ENCODE measurements at places on chromosomes 12 and 14.
A peak's percentile ranks its signal among the peaks of the same experiment; 100 is the strongest.

DNA sequence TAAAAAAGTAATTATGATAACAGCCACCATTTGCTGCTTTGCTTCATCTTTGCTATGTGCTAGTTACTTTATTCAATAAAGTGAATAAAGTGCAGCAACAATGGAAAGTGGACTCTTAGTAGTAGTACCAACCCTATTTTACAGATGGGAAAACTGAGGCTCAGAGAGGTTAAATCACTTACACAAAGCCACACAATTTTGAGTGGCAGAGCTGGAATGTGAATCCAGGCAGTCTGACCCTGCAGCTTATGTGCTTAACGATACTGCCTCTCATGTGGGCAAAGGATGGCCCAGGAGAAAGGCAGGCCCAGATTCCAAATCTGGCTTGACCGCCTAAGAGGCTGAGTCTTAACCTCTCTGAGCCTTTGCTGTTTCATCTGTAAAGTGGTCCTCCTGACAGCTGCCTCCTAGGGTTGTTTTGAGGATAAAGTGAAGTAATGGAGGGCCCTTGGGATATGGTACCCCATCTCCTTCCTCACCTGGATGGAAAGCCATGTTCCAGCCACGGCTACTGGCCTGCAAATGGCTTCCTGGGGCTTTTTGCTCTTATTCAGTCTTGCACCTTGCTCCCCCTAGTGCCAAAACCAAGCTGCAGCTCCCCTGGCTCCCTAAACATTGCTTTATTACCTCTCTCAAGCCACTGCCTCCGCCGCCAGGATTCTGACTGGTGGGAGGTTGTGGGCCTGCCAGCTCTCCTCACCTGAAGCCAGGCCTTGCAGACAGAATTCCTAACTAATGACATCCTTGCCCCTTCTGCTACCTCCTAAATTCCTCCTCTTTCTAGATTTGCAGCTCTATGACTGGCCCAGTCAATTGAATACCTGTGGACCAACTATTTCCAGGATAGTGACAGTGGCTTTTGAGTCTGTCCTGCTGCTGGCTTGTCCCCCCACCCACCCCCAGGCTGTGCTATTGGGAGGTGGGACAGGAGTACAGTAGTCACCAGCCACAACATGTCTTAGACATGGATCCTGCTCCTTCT, 283.3 kb upstream of the PWP1 start:
- peak; percentile 58 for DNase-seq

DNA sequence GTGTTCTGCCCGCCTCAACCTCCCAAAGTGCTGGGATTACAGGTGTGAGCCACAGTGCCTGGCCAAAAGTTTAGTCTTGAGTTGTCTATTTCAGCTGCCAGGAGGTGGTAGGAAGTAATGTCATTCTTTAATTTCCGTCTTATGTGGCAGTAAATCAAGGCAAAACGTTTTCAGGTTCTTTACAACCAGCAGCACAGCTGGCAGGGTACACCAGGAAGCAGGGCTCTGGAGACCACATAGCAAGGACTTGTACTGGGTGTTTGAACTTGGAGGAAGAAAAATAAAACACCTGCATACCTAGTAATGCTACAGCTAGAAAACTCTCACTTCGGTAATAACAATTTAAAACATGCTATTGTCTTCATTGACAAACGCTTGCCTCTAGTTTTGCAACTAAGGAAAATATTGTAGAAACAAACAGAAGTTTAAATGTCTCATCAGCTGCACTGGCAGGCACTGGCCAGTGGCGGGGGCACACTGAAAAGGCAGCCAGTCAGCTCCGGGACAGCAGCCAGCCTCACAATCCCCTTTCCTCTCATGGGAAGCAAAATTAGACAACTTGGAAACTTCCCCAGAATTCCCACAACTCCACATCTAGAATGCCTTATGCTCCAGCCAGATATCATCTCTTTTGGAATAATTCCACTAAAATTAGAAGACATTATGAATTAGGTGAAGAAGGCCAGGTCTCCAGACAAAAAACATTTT, 72.2 kb downstream of the CLIP1 start:
- DNase-seq, result no peak

DNA sequence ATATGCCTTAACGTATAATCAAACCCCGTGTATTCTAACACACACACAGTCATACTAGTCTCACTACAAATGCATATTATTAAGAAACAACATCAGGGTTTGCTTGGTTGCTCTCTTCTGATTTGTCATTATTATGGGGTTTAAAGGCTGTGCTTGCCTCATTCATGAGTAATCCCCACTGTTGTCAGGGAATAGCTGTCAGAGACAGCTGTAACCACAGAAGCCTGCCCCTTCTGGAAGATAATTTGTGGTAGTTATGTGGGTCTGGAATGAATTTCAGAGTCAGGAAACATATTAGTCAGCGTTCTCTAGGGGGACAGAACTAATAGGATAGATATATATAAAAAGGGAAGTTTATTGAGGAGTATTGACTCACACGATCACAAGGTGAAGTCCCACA, 456.9 kb upstream of the TMEM132C start:
- DNase-seq, result peak; percentile 53

DNA sequence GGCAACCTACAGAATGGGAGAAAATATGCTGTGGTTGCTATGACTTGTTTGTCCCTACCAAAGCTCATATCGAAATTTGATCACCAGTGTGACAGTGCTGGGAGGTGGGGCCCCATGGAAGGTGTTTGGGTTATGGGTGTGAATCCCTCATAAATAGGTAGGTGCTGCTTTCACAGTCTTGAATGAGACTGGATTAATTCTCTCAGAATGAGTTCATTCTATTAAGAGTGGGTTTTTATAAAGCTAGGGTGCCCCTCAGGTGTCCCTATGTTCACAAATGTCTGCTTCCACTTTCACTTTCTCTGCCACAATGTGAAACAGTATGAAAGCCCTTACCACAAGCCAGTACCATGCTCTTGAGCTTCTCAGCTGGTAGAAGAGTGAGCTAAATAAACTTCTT, 133.5 kb downstream of the CPNE8 start:
- DNase-seq, result no peak

DNA sequence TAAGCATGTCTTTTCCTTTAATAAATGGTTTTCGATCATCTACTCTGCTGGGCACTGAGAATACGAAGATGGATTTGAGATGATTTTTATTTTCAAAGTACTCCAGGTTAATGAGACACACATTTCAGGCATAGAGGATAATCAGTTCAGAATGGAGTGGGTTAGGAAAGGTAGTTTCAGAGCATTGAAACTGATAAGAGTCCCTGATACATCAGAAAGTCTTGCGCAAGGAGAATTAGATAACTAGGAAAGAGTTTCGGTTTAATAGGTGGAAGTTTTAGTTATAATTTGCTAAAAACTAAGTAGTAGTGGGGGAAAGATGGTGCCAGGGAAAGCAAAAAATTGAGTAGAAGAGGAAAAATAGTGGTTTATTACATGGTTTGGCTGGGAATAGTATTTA, 50.1 kb downstream of the ZDHHC17 start:
- no peak for DNase-seq

DNA sequence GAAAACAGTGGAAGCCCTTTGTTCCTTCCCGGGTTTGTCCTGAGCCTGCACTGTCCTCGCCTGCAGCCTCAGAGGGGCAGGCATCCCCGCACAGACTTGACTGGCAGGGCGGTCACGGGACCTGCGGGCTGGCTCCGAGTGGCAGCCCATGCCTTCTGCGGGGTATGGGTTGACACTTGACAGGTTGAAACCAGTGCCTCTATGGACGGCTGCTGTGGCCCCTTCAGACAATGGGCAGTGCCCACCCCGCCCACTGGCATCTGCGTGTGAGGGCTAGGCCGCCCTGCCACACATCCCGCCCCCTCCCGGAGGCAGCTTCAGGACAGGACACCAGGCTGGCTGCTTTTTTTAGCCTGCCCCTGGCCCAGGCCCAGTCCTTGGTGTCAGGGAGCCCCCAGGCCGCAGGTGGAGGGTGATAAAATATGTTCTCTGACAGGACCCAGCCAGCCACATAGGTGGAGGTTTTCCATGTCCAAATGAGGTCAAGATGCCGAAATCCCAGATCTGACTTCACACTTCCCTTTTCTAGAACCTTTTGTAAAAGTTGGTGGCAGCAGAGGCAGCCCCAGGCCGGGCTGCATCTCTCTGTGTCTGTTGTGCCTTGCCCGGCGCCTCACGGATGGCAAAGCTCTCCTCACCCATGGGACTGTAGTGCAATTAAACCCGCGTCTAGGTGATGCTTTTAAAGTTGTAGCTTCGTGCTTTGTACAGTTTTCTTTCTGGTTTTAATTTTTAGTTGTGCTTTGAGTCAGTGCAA, 10.0 kb downstream of the ANKRD9 start:
- no peak for DNase-seq

GRCh38 chr14:62162998-62163589, 400.9 kb downstream of the SNAPC1 start:
- DNase-seq, result peak; percentile 9

GRCh38 chr12:45232756-45233372, 17.0 kb downstream of the ANO6 start:
- DNase-seq, result peak; percentile 91

- no peak for DNase-seq
These were observed 16.4 kb downstream of the FLRT2 start for GRCh38 chr14:85546390-85546789.

DNA sequence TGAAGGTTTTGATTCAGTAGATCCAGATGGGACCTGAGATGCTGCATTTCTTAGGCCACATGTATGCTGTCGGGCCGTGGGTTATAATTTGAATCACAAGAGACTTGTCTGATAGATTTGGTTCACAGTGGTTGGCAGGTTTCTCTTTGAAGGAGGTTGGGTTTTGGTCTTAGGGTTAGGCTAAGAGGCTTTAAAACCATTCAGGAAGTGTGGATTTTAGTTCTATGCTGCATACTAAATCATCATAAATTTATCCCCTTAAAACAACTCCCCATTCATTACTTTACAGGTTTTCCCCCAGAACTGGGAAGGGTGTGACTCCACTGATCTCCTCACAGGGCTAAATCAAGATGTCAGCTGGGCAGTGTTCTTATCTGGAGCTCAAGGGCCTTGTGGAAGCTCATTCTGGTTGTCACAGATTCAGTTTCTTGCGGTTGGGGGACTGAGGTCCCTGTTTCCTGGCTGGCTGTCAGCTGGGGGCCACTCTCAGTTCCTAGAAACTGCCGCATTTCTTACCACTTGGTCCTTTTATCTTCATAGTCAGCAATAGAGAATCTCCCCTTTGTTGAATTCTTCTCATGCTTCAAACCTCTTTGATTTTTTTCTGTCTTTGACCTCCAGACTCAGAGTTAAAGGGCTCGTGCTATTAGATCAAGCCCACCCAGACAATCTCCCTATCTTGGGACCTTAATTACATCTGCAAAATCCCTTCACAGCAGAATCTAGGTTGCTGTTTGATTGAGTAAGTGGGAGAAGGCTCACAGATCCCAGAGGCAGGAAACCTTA, 20.6 kb upstream of the PCNX1 start:
- no peak for DNase-seq

Data from Caki2 (cell line).